ENCODE measurements at places on chromosomes 5 and 9.
A peak's percentile ranks its signal among the peaks of the same experiment; 100 is the strongest.

GRCh38 chr9:116628716-116629115 is 58.4 kb upstream of the TRIM32 start:
- DNase-seq = no peak

DNA sequence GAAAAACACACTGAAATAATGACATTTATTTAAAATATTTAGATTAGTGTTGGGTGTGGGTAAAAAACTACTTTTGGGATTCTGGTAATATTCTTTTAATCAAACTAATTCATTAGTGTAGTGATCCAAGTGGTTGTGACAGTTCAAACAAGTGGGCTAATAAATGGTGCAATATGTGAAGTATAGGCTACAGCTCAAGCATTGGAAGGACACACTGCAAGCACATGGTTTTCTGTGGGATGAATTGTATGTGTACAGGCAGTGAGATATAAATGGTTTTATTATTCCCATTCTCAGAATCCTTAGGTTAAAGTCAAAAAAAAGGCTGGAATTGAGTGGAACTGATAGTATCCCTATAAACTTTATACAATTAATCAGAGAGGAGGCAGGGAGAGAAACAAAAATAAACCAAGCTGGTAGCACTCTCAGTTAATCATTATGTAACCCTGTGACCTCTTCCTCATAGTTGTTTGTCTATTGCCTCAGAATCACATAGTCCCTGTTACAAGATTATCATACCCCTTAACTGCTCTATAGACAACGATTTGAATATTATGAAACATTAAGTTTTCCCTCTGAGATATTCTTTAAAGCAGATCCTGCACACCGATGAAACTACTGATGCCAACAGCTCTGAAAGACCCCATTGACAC is 1755.4 kb upstream of the ACO1 start:
- no peak for DNase-seq

- DNase-seq = peak; percentile 39
These were observed 7.3 kb upstream of the FOXB2 start for GRCh38 chr9:77011973-77012821.

GRCh38 chr9:6973089-6973488 is 215.3 kb downstream of the KDM4C start:
- no peak for DNase-seq

DNA sequence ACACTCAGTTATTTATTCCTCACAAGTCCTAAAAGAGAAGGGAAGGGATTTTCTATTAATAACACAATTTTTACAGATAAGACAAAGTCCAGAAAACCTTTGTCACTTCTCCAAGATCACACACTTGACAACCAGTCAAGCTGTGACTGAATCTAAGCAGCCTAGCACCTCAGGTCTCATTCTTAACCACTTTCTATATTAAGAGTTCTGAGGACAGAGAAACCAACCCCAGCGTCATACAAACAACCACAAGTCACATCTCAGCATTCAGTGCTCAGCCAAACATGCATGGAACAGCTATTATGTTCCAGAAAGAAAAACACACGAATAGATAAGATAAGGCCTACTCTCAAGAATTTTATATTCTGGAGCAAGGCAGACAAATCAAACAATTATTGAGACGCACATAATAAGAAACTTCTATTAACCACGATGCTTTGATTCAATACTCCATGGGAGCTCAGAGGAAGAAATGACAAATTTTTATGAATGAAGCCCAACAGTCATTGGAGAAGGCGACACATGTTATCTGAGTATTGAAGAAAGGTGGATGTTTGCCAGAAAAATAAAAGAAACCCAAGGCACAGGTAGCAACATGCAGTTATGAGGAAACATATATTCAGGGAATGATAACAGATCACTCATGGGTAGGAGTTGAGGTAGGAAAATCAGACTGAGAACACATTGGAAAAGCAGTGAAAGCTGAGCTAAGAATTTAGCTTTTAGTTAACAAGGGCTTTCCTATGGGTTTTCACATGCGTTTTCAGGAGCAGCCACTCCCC is 113.1 kb downstream of the HTR4 start:
- no peak for DNase-seq

- DNase-seq = no peak
These were observed 583.6 kb downstream of the CCDC171 start for GRCh38 chr9:16136451-16136850.

DNA sequence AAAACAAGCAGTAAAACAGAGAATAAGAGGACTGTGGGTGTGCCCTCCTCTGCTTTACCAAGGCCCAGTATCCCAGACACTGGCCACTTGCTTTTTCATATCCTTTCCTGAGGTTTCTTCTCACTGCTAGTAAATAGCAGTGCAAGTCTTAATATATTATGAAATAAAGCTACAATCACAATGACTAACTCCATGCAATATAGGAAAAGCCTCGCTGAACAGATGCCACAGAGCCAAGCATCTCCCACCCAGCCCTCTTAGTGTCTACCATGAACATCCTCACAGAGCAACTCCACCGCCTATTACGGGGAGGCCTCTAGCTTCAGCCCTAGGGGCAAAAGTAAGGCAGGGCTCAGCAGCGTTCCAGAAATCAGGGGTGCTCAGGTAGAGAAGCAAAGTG is 130.7 kb upstream of the LHFPL2 start:
- no peak for DNase-seq

- DNase-seq = no peak
These were observed 398.3 kb upstream of the EDIL3 start for GRCh38 chr5:84783003-84783402.

- DNase-seq = no peak
These were observed 93.0 kb downstream of the PHF2 start for GRCh38 chr9:93669116-93669957.

DNA sequence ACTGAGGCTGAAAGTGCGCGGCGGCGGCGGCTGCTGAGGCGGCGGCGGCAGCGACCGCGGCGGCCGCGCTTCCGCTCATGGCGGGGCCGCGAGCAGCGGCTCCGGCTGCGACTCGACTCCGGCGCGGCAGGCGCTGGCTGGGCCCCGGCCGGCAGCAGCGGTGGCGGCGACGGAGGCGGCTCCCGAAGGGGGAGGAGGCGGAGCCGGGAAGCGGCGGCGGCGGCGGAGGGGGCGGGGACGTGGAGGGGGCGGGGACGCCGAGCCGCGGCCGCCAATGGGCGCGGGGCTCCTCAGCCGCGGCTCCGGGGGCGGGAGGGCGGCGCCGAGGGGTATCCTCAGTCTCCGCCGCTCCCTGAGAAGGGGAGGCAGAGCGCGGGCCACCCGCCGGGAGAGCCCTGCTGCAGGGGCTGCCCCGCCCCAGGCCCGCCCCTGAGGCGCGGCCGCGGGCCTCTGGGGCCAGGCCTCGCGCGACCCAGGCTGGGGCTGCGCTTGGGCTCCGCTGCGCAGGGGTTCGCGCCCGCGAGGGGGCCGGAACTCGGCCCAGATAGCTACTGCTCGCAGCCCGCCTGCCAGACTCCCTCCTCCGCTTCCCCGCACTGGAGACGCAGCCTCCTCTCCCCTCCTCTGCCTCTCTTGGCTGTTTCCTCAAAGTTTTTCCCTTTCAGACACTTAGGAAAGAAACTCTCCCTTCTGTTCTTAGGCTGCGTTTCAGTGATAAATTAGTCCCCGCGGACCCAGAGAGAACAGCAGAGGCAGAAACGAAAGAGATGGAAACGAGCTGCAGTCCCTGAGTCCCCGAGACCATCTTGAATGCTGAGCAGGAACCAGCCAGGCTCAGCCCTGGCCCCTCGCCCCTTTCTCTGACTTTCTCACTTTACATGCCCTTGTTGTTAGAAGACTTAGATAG is 85.0 kb upstream of the MELK start:
- DNase-seq = peak; percentile 73

- no peak for DNase-seq
These were observed 132.7 kb upstream of the MAP1B start for GRCh38 chr5:71974622-71975021.

DNA sequence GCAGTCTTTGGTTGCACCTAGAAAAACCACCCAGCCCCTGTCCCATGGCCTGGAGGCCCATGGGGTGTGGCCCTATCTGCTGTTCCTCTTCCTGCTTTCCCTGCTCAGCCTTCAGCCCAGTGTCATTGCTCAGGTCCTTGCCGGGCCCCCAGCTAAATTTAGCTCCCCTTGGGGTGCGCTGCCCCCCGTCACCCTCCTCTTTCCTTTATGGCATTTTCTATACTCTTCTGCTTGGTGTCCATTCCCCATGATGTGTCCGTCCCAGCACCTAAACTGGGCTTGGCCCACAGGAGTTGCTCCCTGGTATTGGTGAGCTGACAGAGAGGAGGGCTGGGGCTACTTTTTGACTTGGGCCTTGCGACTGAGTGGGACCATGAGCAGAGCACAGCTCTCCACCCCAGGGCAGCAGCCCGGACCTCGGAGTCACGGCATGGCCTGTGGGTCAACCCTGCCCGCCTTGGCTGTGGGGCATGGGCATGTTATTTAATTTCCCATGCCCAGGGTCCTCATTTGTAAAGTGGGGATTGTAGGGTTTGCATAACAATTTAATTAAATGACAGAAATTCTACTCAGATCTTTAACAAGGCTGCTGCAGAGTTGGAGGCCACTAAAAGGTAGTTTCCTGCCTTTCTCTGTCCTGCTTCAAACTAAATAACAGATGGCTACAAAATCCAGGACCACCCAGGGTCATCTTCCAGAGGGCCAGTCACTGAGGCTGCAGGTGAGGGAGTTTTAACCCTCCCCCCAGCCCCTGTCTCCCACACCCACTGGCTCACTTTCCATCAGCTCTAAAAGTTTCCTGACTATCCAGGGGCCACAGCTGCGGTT is 98.2 kb downstream of the DAP start:
- DNase-seq = no peak

DNA sequence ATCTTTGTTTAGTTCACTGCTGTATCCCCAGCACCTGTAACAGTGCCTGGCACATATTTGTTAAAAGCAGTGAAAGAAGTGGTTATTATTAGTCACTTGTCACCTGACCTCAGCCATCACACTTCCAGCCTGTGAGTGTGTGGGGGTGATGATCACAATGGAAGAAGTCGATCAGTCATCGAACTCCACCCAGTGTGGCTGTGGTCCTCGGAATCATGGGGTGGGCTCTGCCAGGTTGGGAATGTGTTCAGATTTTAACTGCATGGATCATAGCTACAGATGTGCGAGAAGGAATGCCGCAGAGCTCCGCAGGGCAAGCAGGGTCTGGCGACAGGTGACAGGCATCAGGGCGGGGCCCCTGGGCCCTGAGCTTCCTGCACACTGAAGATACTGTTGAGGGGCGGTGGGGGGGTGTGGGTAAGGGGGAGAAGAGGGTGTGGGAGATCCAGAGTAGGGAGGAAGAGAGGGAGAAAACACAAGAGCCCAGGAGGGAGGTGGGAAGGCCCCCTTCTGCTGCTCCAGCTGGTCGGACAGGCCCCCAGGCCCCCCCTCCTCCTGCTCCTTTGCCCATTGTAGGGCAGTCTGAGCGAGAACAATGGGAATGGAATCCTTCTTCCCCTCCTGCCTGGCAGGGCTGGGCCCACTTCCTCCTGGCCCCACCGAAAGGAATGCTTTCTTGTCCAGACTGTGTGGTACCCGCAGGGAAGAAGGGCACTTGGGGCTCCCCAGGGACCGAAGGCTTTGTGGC is 89.6 kb downstream of the SPRY4 start:
- DNase-seq = no peak

DNA sequence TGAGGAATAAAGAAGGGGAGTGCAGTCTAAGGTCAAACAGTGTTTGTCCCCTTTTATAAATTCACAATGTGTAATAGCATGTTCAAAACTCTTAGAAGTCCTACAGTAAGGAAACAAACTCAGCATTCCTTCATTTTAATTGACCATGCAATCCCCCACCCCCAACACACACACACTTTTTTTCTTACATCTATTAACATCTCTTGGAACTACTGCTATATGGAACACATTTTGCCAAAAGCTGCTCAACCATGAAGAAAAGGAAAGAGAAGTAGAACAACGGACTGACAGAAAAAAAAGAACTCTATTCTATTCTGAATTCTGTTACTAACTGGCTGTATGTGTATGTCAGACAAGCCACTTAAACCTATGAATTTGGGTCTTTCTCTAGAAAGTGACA is 2.8 kb upstream of the CTNNAL1 start:
- no peak for DNase-seq

DNA sequence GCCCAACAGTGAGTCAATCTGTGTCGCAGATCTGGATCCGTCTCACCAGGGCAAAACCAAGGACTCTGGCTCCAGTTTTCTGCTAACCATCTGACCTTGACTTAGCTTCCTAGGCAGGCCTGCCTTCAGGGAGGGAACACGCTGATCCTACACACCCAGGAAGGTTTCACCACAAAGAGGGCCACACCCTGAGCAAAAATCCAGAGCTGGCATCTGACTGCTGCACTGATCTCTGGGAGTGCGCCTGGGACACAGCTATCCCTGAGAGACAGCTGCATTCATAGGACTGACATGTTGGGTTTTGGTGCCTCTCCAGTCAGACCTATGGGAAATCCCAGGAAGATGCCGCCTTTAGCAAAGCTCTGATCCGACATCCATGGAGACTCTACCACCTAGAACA is 47.5 kb downstream of the CDK5RAP2 start:
- no peak for DNase-seq

GRCh38 chr5:135063511-135064234 is 29.6 kb upstream of the PITX1 start:
- no peak for DNase-seq

GRCh38 chr5:120446068-120446492 is 18.0 kb upstream of the PRR16 start:
- DNase-seq = no peak

GRCh38 chr5:95730730-95731570 is at the start of gene RHOBTB3:
Gene RHOBTB3, plus strand, starts transcription at chr5:95731336. Its CDS starts 347 bp downstream, at chr5:95731683.
- DNase-seq = no peak

DNA sequence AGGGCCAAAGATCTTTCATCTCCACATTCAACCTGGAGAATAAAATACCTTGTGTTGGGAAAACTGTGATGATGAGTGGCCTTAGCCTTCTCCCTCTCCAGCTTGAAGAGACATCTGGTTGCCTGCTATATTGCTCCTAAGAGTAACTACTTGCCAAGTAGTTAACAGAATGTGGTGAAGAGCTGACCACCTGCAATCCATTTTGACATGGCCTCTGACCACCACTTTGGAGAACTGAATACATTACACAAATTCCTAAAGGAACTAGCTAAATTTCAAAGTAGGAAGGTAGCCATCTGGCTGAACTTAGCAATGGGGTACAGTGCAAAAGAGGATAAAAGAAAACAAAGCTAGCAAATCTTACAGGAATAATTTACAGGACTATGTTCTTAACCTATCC is 7.2 kb downstream of the TBCA start:
- no peak for DNase-seq

GRCh38 chr9:134982311-134982710 is 64.6 kb upstream of the FCN1 start:
- DNase-seq = no peak

GRCh38 chr5:81826128-81826527 is 75.2 kb upstream of the SSBP2 start:
- DNase-seq = no peak

GRCh38 chr5:107518190-107518589 is 152.5 kb downstream of the EFNA5 start:
- DNase-seq = no peak
